ENCODE measurements at places on chromosomes 2 and 18.

- DNase-seq: no peak
Observed at GRCh38 chr2:204416236-204416635, 129.0 kb upstream of the PARD3B start.

GRCh38 chr2:182824767-182825158 is 41.7 kb downstream of the FRZB start:
- DNase-seq: no peak

- DNase-seq: no peak
Observed at GRCh38 chr2:19297716-19298115, 60.7 kb downstream of the OSR1 start.

DNA sequence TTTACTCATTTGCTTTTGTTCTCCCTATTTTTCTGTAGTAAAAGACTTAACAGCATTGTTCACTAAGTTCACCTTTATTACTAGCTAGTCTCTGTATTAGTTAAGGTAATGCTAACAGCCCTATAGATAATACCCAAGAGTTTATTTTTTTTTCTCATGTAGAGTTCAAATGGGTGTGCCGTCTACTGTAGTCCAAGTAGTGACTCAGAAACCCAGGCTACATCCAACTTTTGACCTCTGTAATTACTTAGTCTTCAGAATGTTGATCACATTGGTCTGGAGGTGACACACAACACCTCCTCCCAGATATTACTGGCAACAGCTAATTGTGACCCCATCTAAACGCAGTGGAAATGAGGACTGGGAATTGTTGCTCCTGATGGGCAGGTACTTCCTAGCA is 7.7 kb downstream of the COQ10B start:
- DNase-seq: no peak

DNA sequence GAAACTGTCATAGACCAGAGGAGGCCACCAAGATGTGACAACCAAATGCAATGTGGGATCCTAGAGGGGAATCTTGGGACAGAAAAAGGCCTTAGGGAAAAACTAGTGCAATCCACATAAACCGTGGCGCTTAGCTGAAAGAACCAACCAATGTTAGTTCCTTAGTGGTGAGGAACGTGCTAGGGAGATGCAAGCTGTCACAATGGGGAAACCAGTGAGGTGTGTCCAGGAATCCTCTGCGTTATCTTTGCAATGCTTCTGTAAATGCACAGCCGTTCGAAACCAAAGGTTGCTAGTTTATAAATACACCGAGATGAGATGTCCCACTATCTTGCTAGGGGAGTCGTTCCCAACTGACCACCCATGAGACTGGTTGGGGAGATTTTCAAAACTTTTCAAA is 157.0 kb upstream of the ID2 start:
- no peak for DNase-seq

DNA sequence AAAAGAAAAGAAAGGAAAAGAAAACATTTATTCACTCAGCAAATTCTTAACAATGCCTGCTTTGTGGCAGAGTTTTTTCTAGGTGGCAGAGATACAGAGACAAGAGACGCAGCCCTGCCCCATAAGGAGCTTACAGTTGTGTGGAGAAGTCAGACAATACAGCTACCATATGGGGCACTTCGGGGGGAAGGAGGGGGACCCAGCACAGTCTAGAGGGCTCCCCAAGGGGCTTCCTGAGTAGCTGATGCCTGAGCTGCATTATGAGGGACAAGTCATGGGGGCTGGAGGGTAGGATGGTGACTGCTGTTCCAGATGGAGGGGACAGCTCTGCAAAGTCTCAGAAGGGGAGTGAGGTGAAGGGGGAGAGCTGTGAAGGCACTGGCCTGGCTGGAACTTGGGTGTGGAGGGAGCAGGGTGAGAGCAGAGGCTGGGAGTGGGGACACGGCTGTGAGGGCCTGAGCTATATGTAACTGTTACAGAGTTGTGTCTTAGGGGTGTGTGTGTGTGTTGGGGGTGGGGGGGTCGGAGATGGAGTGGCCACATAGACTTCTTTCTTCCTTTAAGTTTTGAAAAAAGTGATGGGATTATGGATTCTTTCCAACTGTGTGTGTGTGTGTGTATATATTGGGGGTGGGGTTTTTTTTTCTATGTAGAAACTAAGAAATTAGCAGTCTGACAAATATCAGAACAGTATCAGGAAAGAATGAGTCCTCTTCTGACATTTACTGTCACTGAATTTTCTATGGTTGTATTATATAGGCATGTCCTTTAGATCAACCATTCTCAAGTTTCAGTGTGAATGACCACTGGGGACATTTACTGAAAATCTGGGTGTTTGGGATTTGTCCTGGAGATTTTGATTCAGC is 66.0 kb upstream of the HAAO start:
- no peak for DNase-seq

DNA sequence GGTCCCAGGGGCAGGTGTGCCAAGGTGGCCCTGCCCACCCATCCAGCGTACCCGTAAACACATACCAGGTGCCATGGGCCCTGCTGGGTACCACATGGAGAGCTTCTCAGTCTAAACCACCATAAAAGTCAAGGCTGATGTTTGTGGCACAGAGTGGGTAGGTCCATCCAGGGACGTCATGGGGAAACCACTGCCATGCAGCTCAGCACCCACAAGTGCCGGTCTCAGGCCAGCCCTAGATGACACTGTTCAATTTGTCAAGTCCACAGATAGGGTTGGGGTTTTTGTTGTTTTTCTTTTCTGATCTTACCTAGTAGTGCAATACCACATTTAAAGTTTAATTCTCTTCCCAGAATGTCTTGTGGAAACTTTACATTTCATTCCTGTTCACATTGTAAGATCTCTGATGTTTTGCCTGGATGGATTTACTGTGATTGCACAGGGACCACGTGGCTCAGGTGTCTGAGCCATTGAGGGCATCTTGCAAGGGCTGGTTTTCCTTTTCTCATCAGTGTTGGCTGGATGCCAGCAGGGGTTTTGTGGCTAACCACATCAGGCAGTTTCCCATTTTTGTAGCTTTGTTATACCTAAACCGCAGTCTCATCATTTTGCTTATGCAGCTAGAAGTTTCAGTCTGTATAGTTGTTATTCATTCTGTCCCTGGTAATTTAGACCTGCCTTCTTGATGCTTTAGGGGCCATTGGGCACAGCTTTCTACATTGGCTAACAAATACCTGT is 64.7 kb downstream of the STK25 start:
- peak; percentile 84 for DNase-seq

- DNase-seq: no peak
Observed at GRCh38 chr2:114631146-114631545, 188.7 kb downstream of the DPP10 start.

GRCh38 chr2:673016-673415 is 4.2 kb downstream of the TMEM18 start:
- no peak for DNase-seq

DNA sequence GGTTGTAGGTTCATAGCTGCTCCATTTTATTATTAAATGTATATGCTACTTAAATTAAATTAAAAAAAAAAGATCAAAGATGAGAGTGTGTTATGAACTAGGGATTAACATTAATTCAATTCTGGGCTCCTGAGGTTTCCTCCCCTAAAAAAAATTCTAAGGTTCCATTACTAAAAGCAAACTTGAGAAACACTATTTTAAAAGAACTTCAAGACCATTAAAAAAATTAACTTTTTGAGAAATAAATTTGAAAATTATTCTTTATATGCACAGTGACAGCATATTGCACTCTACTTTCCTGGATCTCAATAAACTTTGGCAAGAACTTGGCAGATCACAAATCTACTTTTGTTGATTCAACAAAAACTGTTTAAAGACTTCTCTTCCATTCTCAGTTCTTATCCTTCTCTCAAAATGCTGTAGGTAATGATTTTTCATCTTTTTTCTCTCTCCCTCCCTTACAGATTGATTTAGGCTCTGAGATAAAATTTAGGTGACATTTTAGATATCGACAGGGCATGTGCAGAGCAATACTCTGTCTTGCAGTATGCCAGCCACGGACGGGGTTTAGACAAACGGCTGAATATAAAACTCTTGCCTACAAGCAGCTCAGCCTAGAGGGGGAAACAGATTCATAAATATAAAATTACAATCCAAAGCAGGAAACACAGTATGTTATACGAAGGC is 592 bp upstream of the MARS2 start:
- no peak for DNase-seq

- no peak for DNase-seq
Observed at GRCh38 chr18:50373561-50374219, 1.2 kb upstream of the SKA1 start.

DNA sequence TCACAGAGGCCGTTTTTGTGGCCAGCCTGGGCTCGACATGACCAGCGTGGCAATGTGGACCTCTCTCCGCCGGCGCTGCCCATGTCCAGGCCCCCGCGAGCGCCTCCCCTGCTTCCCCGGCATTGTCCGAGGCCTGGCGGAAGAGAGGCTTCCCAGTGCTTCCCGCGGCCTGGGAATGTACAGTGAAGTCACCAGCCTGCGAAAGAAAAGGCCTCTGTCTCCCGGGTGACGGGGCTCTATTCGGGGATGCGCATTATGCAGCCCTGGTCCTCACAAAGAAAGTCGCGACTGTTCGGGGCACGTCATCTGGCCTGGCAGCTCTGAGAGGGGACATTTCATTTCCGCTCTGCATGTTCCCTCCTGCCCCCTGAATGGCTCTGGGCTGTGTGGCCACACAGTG is 109.2 kb upstream of the AGAP1 start:
- no peak for DNase-seq

DNA sequence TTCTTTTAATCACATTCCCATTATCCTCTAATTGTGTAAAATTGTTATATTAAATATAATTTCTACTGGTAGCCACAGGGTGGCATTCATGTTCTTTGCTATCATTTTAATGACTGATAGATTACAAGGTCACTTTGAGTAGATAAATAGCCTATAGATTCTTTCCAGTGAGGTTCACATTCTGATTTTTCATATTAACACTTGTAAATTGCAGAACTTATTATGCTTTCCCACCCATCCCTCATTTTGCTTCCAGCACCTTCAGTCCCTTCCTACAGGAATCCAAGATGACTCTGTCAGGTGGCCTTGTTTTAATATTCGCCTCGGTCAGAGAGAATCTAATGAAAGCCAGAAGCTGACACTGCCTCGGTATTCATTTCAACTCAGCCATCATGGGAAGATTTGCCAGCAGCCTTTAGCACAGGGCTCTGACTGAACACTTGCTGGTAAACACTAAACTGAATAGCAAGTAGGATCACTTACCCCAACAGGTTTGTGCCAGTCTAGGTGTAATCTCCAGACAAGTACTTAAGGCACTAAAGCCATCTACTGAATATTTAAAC is 101.2 kb upstream of the FSHR start:
- no peak for DNase-seq

Measured in stimulated activated naive CD4-positive, alpha-beta T cell treated with Interleukin-2 at 50 U/mL for 16 hours (primary cell).